Activated CD8-positive, alpha-beta memory T cell treated with anti-CD3 and anti-CD28 coated beads for 1 hour (primary cell): ENCODE measurements at places on chromosomes 5 and 9.

DNA sequence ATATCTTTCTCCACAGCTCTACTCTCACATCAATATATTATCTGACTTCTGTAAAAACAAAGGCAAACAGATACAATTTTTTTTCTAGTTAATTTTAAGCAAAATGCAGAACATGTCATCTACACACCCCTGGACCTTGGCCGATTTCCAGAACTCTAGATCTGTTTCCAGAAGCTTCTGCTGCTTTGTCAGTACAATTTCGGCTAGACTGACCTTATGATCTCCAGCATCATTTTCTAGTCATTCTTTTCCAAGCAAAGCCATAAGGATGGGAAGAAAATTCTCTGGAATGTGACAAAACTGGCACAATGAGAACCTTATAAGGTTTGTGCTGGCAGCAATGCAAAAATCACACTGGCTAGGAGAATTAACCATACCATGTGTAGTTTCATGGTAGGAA lies 132.8 kb upstream of the MPDZ start:
- DNase-seq, result no peak

- peak; percentile 71 for DNase-seq
Measured at GRCh38 chr9:126985870-126986498, 71.4 kb downstream of the RALGPS1 start.

- DNase-seq, result no peak
Measured at GRCh38 chr9:96459268-96460007, 9.5 kb downstream of the HABP4 start.

GRCh38 chr9:123097430-123098095 lies 64.1 kb downstream of the GPR21 start:
- DNase-seq, result no peak

GRCh38 chr9:90022474-90022873 lies 417.7 kb downstream of the GADD45G start:
- no peak for DNase-seq

DNA sequence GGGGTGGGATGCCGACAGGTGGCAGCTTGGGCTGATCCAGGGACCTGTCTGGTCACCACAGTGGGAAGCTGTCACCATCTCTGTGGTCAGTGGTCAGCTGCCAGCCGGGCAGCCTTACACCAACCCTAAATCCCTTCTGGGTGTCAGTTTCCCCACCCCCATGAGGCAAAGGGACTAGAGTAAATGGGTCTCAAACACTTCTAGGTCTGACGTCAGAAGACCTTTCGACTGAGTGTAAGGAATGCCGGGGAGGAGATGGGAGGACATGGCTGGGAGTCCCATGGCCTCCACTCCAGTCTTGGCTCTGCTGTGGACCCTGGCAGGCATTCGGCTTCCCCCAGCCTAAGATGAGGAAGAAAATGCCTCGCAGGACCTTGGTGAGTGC lies 40.3 kb upstream of the SLC25A51 start:
- DNase-seq, result no peak

GRCh38 chr9:13292782-13293181 lies 13.3 kb upstream of the MPDZ start:
- no peak for DNase-seq

- DNase-seq, result no peak
Measured at GRCh38 chr5:175378444-175379028, 65.4 kb downstream of the DRD1 start.

- DNase-seq, result no peak
Measured at GRCh38 chr9:81722277-81722676, 32.9 kb upstream of the TLE1 start.

- no peak for DNase-seq
Measured at GRCh38 chr5:154214371-154215106, 24.0 kb downstream of the GALNT10 start.

DNA sequence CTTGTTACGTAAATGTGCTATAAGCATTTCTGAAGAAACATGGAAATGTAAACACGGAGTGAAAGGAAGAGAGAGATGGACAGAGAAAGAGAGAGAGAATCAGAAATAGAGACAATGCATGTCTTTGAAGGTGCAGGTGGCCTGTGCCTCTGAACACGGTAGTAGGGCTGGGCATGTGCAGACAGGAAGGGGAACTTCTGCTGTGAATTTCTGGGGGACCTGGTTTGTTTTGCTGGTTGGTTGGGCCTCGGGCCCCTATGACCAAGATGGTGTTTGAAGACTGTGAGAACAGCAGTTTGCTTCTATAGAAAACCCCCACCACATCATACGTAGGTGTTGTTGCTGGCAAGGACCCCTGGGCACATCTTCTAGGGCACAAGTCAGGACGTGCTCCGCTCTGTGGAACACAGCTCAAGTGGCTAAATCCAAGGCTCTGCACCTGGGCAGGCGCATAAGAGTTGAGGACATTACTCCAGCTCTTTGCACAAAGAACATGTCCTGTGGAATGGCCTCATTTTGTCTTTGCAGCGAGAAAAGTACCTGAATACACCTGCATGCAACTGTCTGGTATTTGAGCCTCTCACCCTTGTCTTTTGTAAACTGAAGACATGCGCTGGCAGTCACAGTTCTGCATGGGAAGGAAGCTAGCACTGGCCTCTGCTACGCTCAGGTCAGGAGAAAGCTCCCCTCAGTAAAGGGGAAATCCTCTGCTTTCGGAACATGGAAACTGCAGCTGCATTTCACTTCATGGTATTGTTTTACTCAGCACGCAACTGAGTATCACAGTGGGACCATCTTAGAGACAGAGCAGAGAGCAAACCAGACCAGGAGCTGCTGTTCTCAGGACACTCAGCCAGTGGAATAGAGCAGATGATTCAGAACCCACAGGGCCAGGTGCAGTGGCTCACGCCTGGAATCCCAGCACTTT lies 2.7 kb downstream of the OR2V2 start:
- no peak for DNase-seq

DNA sequence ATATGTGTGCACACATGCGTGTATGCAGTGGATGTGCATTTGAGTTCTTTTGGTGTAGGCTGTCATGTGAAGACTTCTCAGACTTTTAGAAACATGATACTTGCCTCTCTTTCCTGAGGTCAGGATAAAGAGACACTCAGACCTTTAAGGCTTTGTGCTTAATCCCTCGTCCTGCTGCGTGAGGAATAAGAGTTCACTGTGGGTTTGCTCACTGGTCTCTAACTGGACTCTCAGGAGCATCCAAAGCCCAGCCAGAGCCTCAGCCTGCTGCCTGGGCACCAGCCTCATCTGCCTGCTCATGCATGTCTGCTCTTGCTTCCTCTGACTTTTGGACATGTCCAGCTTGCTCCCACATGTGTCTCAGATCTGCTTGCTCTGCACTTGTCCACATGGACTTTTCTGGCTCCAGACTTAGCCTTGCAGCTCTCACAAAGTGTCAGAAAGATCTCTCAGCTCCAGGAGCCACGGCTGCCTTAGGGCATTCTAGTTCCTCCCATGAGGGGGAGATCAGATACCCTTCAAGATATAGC lies 65.1 kb upstream of the ZNF366 start:
- no peak for DNase-seq

DNA sequence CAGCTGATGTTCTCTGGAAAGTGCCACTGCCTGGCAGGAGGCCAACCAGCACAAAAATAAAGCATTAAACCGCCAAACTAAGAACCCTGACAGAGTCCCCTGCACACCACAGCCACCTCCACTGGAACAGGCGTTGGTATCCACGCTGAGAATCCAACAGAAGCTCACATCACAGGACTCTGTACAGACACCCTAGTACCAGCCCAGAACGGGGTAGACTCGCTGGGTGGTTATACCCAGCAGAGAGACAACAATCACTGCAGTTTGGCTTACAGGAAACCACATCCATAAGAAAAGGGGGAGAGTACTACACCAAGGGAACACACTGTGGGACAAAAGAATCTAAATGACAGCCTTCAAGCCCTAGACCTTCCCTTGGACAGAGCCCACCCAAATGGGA lies 15.0 kb upstream of the POU5F2 start:
- DNase-seq, result no peak

- no peak for DNase-seq
Measured at GRCh38 chr5:159316519-159317383, 13.5 kb downstream of the IL12B start.

GRCh38 chr5:132264546-132265335 lies 7.2 kb downstream of the PDLIM4 start:
- no peak for DNase-seq

GRCh38 chr9:124001458-124001799 lies 10.1 kb upstream of the LHX2 start:
- DNase-seq, result no peak

DNA sequence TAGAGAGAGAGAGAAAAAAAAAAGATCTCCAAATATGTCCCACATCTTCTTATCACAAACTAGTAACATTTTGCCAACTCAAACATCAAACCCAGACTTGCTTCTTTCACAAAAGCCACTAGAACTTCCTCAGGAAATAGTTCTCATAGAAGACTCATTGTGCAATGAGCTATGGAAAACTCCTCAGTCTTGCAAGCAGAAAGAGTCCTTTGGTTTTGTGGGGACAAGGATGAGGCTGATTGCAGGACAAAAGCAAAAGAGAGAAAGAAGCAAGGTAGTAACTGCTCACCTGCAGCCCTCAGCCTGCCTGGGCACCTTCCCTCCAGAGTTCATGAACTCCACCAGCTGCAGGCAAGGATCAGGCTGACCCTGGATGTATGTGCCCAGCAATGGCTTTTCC lies 399.0 kb downstream of the IRX1 start:
- no peak for DNase-seq

DNA sequence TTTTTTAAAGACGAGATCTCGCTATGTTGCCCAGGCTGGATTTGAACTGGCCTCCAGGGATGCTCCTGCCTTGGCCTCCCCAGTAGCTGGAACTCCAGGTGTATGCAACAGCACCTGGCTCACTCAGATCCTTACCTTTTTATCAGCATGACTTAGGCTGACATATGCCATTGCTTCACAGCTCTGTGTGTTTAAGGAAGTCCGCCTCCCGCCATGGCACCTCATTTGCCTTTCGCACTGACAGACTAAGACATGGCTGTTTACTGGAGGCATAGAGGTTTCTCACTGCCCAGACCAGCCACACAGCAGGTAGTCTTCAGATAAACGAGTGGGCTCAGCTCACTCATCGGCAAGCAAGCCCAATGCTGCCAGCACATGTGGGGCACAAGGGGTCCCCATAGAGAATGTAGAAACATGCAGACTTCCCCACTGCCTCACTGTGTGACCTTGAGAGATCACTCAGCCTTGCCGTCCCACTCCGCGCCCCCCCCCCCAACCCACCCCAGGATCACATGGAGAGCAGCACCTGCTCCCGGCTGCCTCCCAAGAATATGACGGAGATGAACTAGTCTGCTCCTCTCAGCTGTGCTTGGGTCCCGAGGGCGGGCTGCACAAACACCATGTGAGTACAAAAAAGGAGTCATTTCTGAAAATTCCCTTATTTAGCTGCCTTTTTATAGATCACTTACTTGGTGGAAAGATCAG lies 62.8 kb downstream of the DCP2 start:
- DNase-seq, result no peak

DNA sequence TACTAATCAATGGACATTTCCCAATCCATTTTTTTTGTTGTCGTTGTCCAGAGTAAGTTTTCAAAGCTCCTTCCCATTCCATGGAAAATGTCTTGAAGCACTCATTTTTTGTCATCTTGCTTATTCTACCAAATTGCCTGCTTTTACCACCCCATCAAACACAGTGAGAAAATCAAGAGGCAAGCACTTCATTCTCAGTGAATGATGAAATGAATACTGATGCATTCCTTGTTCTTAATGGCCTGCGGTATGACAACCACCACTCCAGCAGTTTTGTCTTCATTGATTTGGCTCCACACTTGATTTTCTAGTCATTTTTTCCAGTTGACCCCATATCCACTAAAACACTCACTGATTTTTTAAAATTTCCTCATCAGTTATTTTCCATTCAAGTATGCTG lies 193.5 kb upstream of the ANKH start:
- DNase-seq, result no peak

DNA sequence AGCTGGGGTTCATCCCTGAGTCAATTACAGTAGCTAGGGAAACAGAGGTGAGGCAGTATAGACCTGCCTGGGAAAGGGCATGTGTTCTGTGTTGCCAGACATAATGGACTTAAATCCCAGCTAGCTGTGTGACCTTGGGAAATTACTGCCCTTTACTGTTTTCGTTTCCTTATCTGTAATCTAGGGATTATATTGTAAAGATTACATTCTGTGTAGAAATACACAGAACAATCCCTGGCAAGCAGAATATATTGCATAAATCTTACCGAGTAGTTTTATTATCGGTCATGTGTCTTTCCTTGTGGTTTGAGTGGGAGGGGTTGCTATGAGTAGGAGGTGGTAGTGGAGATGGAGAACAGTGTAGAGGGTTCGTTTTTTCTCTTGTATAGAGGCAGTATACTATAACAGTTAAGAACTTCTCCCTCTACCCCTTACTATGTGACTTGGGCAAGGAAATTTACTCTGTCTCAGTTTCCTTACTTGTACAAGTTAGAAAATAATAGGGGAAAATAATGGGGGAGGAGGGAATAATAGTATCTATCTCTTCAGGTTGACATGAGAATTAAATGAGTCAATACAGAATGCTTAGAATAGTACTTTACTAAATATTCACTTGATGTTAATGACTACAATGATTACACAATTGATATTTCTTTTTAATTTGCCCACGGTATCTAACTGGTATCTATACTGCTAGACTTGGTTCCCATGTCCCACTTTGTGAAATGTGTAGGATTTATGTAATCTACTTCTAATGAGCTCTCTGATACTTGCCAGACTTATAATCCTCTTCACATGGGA lies 7.1 kb upstream of the DMXL1 start:
- no peak for DNase-seq

- DNase-seq, result no peak
Measured at GRCh38 chr5:179309751-179310320, 35.4 kb downstream of the ADAMTS2 start.

- DNase-seq, result no peak
Measured at GRCh38 chr5:125044491-125045282, 298.2 kb upstream of the ZNF608 start.

GRCh38 chr5:125203912-125204311 lies 457.5 kb upstream of the ZNF608 start:
- no peak for DNase-seq

DNA sequence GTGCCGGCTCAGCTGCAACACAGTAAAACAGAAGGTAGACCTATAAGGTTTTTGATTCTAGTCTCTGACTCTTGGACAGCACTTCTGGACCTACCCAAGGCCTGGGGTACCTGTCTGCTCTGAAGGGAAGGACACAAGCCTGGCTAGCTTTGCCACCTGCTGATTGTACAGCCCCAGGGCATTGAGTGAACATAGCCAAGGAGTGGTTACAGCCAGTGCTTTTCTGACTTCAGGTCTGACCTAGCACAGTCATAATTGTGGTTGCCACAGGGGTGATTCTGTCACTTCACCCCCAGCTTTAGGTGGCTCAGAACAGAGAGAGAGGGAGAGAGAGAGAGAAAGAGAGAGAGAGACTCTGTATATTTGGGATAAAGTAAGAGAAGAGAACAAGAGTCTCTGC lies 118.4 kb downstream of the PLCXD3 start:
- no peak for DNase-seq

DNA sequence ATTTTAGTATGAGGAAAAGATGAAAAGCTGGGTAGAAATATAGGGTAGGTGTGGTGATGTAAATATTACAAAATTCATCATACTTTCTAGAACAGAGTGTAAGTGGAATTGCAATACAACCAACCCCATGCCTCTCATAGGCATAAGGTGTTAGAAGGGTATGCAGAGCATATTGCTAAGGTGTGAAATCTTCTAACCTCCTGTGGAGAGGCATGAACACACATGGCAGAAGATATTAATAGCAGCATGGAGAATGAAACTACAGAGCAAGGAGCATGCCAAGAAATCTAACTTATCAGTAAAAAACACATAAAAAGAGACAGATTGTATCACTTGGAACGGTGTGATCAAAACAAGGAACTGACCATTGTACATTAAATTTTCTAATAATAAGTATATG lies 441.5 kb downstream of the CDH18 start:
- DNase-seq, result no peak

GRCh38 chr5:168947212-168947868 lies 353.6 kb downstream of the SLIT3 start:
- DNase-seq, result no peak
